ENCODE measurements at places on chromosomes 6 and 20. TPM values are rescaled to one million over a fixed set of nuclear protein-coding genes. Genes with fewer than 3 reads are reported as not detected.

- no peaks in the 10 kb centered on the region for H3K27me3 ChIP-seq
- H3K4me3 ChIP-seq, result no peak overlapping the region
- no peak overlapping the region for H3K27ac ChIP-seq
- H3K4me1 ChIP-seq, result no peaks in the 10 kb centered on the region
- DNase-seq, result no peak
These were observed 94.8 kb downstream of the CDYL start for GRCh38 chr6:4870821-4871494.

DEFB112 gene
- not detected for total RNA-seq

DNA sequence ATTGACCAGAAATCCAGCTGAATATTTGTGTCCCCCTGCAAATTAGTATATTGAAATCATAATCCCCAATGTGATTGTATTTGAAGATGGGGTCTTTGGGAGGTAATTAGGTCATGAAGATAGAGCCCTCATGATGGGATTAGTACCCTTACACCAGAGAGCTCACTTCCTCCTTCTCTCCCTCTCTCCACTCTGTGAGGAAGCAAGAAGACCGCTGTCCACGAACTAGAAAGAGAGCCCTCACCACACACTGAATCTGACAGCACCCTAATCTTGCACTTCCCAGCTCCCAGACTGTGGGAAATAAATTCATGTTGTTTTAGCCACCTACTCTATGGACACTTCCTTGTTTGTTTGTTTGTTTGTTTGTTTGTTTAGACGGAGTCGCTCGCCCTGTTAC lies 11.9 kb upstream of the PLAGL1 start:
- no peak overlapping the region for H3K4me3 ChIP-seq
- no peaks in the 10 kb centered on the region for H3K36me3 ChIP-seq
- H3K27ac ChIP-seq, result no peak overlapping the region
- H3K27me3 ChIP-seq, result no peaks in the 10 kb centered on the region
- no peak for DNase-seq

SOX18 gene
- total RNA-seq, result 4.8 TPM

HLA-A gene
- 524 TPM for total RNA-seq

GRCh38 chr20:22745194-22745500 lies 160.8 kb upstream of the FOXA2 start:
- no peaks in the 10 kb centered on the region for H3K27me3 ChIP-seq
- H3K36me3 ChIP-seq, result no peaks in the 10 kb centered on the region
- DNase-seq, result no peak
- H3K4me1 ChIP-seq, result peaks cover 5% of the 10 kb centered on the region
- no peak overlapping the region for H3K4me3 ChIP-seq

THEMIS gene
- 0.33 TPM for total RNA-seq

KCNK17 gene
- not detected for total RNA-seq

PLCB1 gene
- total RNA-seq, result 109 TPM

DNA sequence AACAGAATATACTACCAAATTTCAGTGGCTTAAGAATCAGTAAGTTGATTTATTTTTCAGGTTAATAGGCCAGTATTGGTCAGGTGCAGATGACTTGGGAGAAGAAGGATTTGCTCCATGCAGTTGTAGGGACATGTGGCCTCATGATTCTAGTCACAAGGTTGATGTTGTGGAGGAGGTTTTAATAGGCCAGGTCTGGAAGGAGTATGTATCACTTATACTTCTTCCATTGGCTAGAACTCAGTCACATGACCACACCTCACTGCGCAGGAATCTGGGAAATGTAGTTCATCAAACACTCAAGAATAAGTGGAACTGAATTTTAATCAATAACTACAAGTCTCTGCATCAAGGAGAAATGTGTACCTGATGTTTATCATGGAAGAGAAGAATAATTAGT lies 281.5 kb upstream of the QKI start:
- H3K4me3 ChIP-seq, result no peak overlapping the region
- no peaks in the 10 kb centered on the region for H3K36me3 ChIP-seq
- no peaks in the 10 kb centered on the region for H3K27me3 ChIP-seq

DNA sequence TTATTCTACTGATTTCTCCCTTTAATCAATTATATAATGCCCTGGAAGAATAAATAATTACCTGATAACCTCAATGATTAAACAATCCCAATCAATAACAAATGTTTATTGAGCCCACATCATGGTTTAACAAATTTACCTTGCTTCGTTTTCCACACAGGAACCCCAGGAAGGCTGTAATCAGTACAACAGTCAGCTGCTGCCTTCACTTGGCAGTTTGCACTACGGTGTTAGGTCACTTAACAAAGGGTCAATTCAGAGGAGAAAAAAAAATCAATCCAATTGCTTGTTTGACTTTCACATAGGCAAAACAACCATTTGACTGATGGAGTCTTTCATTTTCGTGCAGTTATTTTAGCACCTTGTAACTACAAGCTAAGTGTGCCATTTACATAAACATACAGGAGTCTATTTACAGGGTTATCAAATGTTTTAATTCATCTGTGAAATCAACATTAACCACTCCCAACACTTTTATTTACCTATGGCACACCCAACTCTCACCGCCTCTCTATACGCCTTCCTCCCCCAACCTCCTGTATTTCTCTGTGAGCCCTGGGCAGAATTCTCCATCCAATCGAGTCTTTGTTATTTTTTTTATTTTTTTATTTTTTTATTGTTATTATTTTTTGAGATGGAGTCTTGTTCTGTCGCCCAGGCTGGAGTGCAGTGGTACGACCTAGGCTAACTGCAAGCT lies 140.4 kb upstream of the TAB2 start:
- H3K36me3 ChIP-seq, result no peaks in the 10 kb centered on the region
- no peak overlapping the region for H3K27ac ChIP-seq
- no peak for DNase-seq
- no peak overlapping the region for H3K4me3 ChIP-seq
- H3K27me3 ChIP-seq, result no peaks in the 10 kb centered on the region

DNA sequence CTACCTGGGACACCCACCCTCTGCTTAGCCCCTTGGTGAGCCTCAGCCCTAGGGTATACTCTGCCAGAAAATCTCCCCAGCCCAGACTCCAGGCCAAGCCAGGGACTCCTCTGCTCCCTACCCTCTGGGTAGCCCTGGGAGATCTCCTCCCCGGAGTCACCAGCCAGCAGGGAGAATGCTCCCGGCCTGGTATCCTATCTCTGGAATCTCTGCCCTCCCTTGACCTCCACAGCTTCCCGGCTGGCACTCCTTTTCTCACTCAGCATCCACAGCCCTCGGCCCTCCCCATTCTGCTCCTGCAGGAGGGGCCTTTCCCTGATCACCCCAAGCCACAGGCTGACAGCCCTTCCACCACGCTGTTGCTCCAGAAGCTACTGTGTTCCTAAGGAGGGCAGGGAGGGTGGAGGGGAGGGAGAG lies 22.6 kb downstream of the NOL4L start:
- no peaks in the 10 kb centered on the region for H3K36me3 ChIP-seq
- no peak overlapping the region for H3K27ac ChIP-seq
- no peaks in the 10 kb centered on the region for H3K27me3 ChIP-seq

DNA sequence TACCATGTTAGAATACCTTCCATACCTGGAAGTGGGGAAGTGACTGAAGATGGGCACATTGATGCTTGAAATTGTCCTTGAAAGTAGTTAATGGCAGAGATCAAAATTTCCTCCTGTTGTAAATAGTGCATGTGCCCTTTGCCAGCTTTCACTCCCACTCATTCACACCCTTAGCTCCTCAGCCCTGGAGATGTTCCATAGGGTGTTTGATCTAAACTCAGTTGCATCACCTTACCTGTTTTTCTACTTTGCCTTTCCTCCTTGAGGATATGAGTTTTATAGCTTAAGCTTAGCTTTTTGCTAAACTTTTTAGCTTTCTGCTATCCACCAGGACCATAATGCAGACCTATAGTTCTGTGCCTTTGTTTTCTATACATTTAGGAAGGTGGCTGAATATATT lies 69.0 kb downstream of the CEP57L1 start:
- no peak for DNase-seq
- H3K36me3 ChIP-seq, result no peaks in the 10 kb centered on the region
- no peaks in the 10 kb centered on the region for H3K4me1 ChIP-seq
- no peak overlapping the region for H3K4me3 ChIP-seq

DNA sequence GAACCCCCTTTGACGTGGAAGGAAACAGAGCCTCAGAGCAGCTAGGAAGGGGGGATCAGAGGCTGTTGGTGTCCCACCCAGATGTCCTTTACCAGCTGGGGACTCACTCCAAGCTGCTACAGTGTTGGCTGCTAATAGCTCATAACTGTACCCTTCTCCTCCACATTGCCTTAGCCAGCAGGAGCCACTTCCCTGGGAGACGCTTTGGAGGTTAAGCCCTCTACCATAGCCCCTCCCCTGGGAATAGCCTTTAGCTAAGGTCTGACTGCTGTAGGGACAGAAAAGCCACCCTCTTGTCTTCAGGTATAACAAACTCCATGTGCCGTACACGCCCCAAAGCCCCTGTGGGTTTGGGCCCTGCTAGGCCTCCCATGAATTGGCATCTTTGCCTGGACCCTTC lies 238.6 kb downstream of the LRFN2 start:
- peak; percentile 15 for DNase-seq
- H3K36me3 ChIP-seq, result no peaks in the 10 kb centered on the region
- H3K27me3 ChIP-seq, result no peaks in the 10 kb centered on the region
- H3K4me1 ChIP-seq, result peaks cover 5% of the 10 kb centered on the region
- H3K27ac ChIP-seq, result no peak overlapping the region
- no peak overlapping the region for H3K4me3 ChIP-seq

TAP2 gene
- 5.9 TPM for total RNA-seq

COL11A2 gene
- not detected for total RNA-seq

DNA sequence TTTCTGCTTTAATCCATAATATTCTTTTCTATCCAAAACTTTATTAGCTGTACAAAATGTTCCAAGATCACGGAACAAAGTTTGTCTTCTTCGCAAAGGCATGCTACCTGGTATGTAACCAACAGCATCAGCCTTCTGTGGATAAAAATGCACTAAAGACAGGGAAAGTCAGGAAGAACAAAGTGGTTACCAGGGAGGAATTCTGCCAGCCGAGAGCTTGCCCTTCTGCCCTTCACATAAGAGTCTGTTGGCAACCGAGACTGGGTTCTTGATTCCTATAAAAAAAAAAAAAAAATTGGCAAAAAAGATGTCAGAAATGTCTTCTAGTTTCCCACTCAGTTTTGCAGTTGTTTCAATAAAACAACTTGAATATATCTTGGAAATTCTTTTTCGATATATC lies 58.0 kb downstream of the TASP1 start:
- H3K4me1 ChIP-seq, result no peaks in the 10 kb centered on the region
- no peak overlapping the region for H3K4me3 ChIP-seq
- H3K27me3 ChIP-seq, result no peaks in the 10 kb centered on the region
- H3K36me3 ChIP-seq, result no peaks in the 10 kb centered on the region

All from sigmoid colon (tissue), 7 donors.